ENCODE measurements at places on chromosomes 7 and 10. TPM values are rescaled to one million over a fixed set of nuclear protein-coding genes. Genes with fewer than 3 reads are reported as not detected.

SEPTIN14 gene
- total RNA-seq, result not detected

EN2 gene
- total RNA-seq, result 2.3 TPM

HOXA1 gene
- total RNA-seq, result 1.4 TPM

PIK3AP1 gene
- total RNA-seq, result 3.7 TPM

COL13A1 gene
- 299 TPM for total RNA-seq

NUDT5 gene
- 39.3 TPM for total RNA-seq

ANXA8 gene
- 0.69 TPM for total RNA-seq

MTURN gene
- total RNA-seq, result 6.3 TPM

Data from PC-3 (cell line).